ENCODE measurements at places on chromosomes 12 and 14.

DNA sequence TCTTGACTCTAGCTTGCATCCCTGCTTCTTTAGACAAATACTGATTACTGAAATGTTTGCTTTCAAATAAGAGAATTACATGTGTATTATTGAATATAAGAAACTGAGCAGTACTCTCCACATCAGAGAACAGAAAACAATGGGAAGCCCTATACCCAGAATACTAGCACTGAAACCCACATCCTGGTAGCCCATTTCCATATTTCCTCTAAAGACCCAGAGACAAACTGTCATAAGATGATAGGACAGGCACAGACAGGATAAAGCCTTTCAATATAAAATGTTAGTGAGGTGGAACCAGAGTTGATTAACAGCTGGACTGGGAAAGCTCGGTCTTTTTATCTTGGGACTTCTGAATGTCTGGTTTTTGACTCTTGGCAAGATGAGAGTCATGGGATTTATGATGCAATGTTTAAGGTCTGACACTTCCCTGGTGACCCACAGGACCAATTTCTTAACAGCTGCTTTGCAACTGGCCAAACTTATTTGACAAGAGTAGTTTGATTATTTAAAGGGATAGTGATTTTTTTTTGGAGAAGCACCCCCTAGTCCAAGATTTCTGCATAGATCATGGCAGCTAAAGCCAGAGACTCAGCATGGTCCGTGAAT is 166.9 kb upstream of the ATXN7L3B start:
- no peak for DNase-seq

- DNase-seq = no peak
These were observed 53.3 kb downstream of the TRAF3 start for GRCh38 chr14:102830474-102831045.

GRCh38 chr14:57739516-57739915 is 126.4 kb downstream of the SLC35F4 start:
- no peak for DNase-seq

DNA sequence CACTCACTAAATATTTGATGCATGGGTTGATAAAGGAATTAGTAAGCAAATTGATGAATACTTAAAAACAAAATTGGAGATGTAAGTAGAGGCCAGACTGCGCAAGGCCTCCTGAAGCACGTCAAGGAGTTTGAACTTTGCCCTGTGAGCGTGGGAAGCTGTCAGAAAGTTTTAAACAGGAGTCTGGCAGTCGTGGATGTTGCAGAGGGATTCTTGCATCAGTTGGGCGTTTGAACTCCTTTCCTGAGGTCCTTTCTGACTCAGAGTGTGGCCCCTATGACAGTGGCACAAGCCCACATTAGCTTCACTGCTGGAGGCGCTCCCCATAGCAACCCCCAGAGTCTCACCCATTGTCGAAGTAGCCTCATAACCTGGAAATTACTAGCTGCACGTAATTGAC is 17.9 kb upstream of the IL22 start:
- no peak for DNase-seq

DNA sequence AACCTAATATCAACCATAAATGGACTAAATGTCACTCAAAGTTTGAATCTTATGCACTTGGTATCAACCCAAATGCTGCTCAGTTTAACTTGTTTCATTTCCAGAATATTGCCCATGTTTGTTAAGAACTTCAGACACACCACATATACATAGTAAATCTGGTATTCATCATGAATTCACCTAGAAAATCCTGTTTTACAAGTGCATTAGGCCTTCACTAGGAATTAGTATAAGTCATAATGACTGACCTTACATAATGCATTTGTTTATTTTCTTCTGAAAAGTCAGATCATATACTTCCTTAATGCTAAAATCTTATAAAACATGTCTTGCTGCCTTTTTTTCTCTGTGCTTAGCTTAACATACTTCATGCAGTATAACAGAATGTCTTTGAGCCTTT is 66.1 kb downstream of the ABCD2 start:
- no peak for DNase-seq

GRCh38 chr14:105855246-105855892 is 329.0 kb downstream of the TMEM121 start:
- no peak for DNase-seq

GRCh38 chr12:3186546-3187215 is 109.5 kb downstream of the TSPAN9 start:
- no peak for DNase-seq

DNA sequence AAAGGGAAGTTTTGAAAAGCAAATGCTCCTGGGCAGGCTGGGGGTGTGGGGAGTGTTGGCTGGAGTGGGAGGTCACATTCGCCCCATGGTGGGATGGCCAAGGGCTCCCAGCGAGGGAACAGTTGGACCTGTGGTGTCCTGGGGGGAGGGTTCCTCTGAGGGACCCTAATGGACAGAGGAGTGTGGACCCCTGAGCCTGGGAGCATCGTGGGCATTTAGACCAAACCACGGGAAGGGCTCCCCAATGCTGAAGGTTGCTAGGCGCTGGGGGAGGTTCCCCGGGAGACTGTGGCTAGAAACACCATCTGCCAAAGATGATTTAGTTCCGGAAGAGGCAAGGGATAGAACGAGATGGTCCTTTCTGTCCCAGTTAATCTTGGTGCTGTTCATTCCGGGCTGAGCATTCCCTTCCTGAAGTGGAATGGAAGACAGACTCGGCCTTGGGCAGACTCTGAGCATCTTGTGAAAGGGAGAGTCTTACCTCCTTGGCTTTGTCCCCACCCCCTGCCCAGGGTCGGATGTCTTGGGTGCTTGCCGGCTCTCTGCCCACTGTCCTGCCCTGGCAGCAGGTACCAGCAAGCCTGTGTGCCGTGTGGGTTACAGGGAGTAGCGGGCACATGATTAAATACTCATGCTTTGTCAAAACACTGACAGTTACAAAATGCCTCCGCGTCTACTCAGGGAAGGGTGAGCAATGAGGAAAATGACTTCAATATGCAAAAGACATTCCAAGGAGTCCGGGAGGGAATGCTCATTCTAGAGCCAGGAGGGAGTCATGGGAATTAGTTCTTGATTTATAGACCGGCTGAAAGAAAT is 215.9 kb downstream of the CACNA1C start:
- no peak for DNase-seq

DNA sequence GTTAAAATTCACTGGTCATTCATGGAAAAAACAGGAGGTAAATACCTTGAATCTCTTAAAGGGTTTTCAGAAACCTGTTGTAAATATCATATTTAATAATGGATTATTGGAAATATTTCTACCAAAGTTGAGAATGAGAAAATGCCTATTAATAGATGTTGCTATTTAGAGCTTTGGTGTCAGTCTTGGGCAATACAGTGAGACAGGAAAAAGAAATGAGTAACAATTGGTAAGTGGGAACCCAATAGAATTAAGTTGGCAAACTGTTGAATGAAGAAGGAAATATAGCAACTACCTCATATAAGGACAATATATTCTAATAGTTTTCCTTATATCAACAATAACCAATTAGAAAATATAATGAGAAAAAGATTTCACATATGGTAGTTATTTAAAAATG is 78.0 kb downstream of the ATF7IP start:
- DNase-seq = no peak

DNA sequence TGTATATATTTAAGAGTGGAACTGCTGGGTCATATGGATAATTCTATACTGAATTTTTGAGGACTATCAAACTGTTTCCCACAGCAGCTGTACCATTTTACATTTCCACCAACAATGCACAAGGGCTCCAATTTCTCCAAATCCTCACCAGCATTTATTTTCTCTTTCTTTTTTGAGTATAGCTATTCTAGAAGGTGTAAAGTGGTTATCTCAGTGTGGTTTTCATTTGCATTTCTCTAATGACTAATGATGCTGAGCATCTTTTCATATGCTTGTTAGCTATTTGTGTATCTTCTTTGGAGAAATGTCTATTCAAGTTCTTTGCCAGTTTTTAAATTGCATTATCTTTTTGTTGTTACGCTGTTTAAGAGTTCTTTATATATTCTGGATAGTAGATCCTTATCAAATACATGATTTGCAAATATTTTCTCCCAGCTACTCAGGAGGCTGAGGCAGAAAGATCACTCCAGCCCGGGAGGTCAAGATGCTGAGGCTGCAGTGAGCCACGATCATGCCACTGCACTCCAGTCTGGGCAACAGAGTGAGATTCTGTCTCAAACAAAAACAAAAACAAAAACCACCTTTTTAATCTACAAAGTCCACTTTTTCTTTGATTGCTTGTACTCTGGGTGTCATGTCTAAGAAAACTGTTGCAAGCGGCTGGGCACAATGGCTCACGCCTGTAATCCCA is 32.8 kb downstream of the GTF2A1 start:
- DNase-seq = no peak

GRCh38 chr12:43737646-43738045 is 20.9 kb downstream of the PUS7L start:
- DNase-seq = no peak

- DNase-seq = no peak
These were observed 28.0 kb downstream of the PLEKHG7 start for GRCh38 chr12:92730758-92731157.

- no peak for DNase-seq
These were observed 72.9 kb downstream of the TESC start for GRCh38 chr12:117026343-117026742.

Data from SIG-M5 (cell line).